Thoracic aorta (tissue), 2 donors: ENCODE measurements at places on chromosomes 12 and 14. TPM values are rescaled to one million over a fixed set of nuclear protein-coding genes. Genes with fewer than 3 reads are reported as not detected.

INHBC gene
- not detected for total RNA-seq

- DNase-seq, result no peak
These were observed 953 bp upstream of the NXPH4 start for GRCh38 chr12:57215668-57216013.

GNB3 gene
- total RNA-seq, result 9.3 TPM

GRCh38 chr14:89524990-89525667, 108.1 kb upstream of the FOXN3 start:
- no peak for DNase-seq

- DNase-seq, result no peak
These were observed 34.6 kb downstream of the FIGNL2 start for GRCh38 chr12:51813931-51814310.

DNA sequence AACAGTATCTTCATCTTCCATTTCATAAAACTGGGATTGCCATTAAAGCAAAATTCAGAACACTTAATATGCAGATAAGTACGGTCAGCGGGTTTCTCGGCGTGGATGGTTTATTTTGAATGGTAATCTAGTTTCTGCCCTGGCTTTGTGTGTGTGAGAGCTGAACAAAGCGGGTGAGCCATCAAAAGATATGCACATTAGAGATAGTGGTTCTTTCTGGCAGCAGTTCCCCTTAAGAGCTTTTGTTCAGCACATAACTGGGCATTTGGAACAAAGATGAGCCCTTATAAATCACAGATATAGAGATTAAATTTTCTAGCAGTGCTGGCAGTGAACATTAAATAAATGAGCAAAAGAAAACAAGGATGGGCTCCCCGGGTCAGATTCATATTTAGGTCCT, 207.5 kb downstream of the CALM1 start:
- DNase-seq, result no peak

DNA sequence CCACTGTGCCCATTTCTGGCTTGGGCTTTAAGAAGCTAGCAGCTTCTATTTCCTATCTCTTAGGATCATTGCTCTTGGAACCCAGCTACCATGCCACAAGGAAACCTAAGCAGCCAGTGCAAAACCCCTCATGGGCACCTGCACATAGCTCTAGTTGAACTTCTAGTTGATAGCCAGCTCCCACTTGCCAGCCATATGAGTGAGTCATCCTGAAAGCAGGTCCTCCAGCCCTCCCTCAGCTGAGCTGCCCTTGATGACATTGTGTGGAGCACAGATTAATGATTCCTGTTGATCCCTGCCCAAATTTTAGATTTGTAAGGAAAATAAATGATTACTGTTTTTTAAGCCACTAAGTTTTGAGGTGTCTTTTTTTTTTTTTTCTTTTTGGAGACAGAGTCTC, 234.2 kb upstream of the FBXO33 start:
- DNase-seq, result no peak

CMA1 gene
- total RNA-seq, result not detected

DNA sequence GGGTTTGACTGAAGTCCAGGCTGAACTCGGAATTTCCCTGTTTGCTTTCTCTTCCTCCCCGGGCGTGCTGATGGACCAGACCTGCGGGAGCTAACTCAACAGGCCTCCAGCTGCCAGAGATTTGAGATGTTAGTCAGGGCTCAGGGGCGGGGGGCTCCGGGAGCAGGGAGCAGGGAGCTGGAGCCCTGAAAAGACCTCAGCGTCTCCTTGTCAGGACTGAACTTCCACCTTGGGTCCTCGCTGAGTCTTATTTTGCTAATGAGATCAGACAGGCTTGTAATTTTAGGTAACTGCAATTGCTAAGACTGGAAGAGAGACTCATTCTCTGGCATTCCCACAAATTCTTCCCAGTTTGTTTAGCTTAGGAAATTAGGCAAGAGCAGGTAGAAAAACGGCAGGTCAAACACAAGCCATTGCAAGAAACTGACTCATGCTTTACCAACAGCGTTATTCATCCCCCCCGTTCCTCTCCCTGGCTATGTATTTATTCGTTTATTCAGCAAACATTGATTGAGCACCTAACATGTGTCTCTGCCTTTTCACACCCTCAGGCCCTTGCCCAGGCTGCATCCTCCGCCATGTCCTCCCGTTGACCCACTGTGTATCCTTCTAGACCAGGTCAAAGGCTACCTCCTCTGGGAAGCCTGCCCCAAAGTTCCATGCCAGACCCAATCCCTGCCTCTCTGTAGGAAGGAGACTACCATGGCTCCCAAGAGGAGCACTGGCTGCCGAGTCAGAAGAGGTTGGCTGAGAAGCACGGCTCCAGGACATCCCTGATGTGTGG, 80.4 kb upstream of the DIO3 start:
- no peak for DNase-seq

- no peak for DNase-seq
These were observed 21.6 kb downstream of the BEGAIN start for GRCh38 chr14:100565650-100566049.
